ENCODE measurements at places on chromosomes 2 and 18. TPM values are rescaled to one million over a fixed set of nuclear protein-coding genes. Genes with fewer than 3 reads are reported as not detected.

The RPE gene
- total RNA-seq, result 75.6 TPM

The SERPINB12 gene
- total RNA-seq, result not detected

The ALPP gene
- not detected for total RNA-seq

The CD8B2 gene
- not detected for total RNA-seq

The DSG4 gene
- total RNA-seq, result not detected

The PSMD14 gene
- 52.3 TPM for total RNA-seq

The PIGN gene
- 46.6 TPM for total RNA-seq

The IL36A gene
- total RNA-seq, result not detected

The FOXD4L1 gene
- total RNA-seq, result under 0.01 TPM

The MRO gene
- total RNA-seq, result 0.09 TPM

The MOGAT1 gene
- not detected for total RNA-seq

The TANK gene
- total RNA-seq, result 55.5 TPM

The LRATD1 gene
- total RNA-seq, result not detected

The TFCP2L1 gene
- not detected for total RNA-seq

The CAPN13 gene
- total RNA-seq, result not detected

The ABCG8 gene
- not detected for total RNA-seq

The FHL2 gene
- 85.7 TPM for total RNA-seq

The POLR1B gene
- total RNA-seq, result 11.1 TPM

The KCNF1 gene
- total RNA-seq, result under 0.01 TPM

The TMEM198 gene
- total RNA-seq, result 1.3 TPM

The UGT1A10 gene
- total RNA-seq, result not detected

The MRPL30 gene
- total RNA-seq, result 17.5 TPM

The PLEKHH2 gene
- total RNA-seq, result 4.4 TPM

The REEP1 gene
- total RNA-seq, result not detected

The FOXI3 gene
- total RNA-seq, result not detected

The PROKR1 gene
- total RNA-seq, result not detected

The SCYGR4 gene
- not detected for total RNA-seq

The CERKL gene
- total RNA-seq, result 0.09 TPM

The RPL37A gene
- total RNA-seq, result 3,954 TPM

The ABCA12 gene
- total RNA-seq, result 0.09 TPM

The IL1RL1 gene
- total RNA-seq, result 0.17 TPM

The LYPD6 gene
- total RNA-seq, result not detected

The ARHGAP15 gene
- not detected for total RNA-seq

The C1QL2 gene
- not detected for total RNA-seq

The LYG2 gene
- total RNA-seq, result not detected

The SERPINB4 gene
- not detected for total RNA-seq

The PRSS56 gene
- total RNA-seq, result not detected

The ZNF385B gene
- total RNA-seq, result not detected

The HS1BP3 gene
- total RNA-seq, result 29.4 TPM

The MPPE1 gene
- total RNA-seq, result 32.6 TPM

Measured in bronchial smooth muscle cell (primary cell).